ENCODE measurements at places on chromosomes 11 and 22. TPM values are rescaled to one million over a fixed set of nuclear protein-coding genes. Genes with fewer than 3 reads are reported as not detected.

GALR3 gene
- total RNA-seq: not detected

TRIM22 gene
- total RNA-seq: 82.2 TPM

KRTAP5-9 gene
- total RNA-seq: not detected

KCTD14 gene
- 0.28 TPM for total RNA-seq

RIMBP3C gene
- total RNA-seq: 0.14 TPM

APLNR gene
- total RNA-seq: not detected

FOXRED1 gene
- total RNA-seq: 9.5 TPM

BTBD18 gene
- total RNA-seq: not detected

MYRF gene
- under 0.01 TPM for total RNA-seq

TECTA gene
- 0.28 TPM for total RNA-seq
